Stimulated activated CD4-positive, alpha-beta T cell treated with anti-CD3 and anti-CD28 coated beads, TNF-alpha, amount 100 ng/mL, for 4 hours (primary cell): ENCODE measurements at places on chromosomes 16 and 17.

- DNase-seq = no peak
Observed at GRCh38 chr16:31501226-31501965, 6.8 kb downstream of the RUSF1 start.

- no peak for DNase-seq
Observed at GRCh38 chr17:518047-518735, 165.6 kb upstream of the RPH3AL start.

DNA sequence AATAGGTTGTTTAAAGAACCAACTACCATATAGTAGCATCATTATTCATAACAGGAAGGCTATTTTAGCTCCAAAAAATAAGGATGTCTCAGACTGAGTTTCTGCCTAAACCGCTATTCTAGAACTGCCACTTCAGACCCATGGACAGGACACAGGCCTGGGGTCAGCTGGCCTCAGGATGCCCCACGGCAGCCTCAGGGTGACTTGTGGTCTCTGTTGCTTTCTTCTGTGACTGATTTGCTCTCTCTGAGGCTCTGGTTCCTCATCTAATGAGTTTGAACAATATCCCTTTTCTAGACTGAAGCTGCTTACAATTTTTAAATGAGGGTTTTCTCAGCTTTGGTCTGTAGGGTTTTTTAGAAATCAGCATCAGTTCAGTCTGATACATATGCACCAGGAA lies 31.8 kb upstream of the IRF8 start:
- DNase-seq = no peak

- DNase-seq = peak; percentile 40
Observed at GRCh38 chr16:89909777-89910716, 8.6 kb upstream of the MC1R start.
